ENCODE measurements at places on chromosomes 4 and X.

DNA sequence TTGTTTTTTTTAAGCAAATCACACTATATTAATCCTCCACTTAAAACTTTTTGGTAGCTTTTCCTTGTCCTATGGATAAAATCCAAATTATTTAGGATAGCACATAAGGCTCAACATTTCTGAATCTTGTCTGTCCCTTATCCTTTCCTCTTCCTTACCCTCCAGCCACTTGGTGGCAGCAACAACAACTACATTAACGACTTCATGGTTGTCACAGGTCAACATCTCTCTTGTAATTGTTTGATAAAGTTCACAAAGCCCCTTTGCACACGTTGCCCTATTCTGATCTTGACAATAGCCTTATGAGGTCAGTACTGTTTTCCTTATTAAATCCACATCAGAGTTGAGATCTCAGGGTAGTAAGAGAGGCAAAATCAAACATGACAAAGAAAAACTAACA, 269.0 kb upstream of the PABPC4L start:
- no peak for DNase-seq

DNA sequence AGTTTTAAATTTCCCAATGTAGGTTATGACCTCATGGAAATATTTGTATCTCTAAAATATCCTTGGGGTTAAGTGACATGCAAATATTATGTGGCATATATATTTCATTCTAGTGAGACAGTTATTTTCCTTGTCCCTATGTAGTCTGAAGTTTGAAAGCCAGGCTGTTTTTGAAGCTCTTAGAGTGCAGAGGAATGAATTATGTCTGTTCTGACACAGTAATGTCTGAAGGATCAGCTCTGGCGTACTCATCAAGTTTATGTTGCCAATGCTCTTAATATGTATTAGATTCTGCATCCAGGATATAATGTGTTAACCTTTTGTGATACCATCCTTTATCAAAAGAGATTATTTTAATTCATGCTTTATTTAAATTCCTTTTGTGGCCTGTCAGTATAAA, 355.8 kb downstream of the PCDH7 start:
- no peak for DNase-seq

GRCh38 chrX:118552121-118552900, 56.7 kb downstream of the DOCK11 start:
- no peak for DNase-seq

DNA sequence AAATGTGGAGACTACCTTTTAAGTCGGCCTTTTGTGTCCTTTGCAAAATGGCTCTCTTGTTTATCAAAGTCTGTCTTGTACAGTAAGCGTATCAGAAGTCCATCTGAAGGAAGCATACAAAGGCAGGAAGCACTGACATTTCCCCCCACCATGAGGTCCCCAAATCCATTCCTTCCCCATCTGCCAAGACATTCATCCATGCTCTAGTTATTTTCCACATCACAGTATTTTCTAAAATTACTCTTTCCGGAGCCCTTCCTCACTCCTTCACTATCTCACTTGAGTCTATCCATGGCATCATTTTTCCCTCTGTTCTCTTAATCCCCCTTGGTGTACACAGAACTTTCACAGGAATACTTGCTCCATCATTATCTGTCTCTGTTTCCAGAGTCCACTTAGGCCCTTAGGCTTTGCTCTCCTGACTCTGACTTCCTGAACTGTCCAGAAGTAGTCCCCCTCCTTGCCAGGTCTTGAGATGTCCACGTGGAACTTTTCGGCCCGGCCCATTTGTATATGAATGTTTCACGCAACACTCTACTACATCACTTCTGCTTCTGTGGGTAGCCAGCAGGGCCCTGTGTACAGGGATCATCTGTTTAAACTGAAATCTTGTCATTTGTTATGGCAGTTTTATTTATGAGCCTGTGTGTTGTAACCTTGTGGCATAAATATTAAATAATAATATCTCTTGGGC, 2.1 kb downstream of the SEL1L3 start:
- DNase-seq = no peak

- DNase-seq = no peak
These were observed 7.5 kb upstream of the CXCL6 start for GRCh38 chr4:73828956-73829355.

DNA sequence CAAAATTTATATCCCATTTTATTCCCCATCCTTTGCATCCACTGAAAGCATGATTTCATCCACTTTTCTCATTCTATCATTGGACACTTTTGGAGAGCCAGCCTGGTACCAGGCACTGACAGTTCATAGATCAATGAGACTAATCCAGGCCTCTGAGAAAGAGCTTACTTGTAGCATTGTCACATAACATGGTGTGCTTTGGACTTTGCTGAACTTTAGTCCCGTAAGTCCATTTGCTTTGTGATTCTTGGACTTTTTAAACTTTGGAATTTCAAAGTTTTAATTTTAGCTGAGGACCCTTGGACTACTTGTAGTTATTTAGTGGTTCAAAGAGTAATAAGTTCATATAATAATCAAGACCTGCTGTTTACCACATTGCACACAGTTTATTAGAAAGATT, 11.5 kb downstream of the LIAS start:
- no peak for DNase-seq

DNA sequence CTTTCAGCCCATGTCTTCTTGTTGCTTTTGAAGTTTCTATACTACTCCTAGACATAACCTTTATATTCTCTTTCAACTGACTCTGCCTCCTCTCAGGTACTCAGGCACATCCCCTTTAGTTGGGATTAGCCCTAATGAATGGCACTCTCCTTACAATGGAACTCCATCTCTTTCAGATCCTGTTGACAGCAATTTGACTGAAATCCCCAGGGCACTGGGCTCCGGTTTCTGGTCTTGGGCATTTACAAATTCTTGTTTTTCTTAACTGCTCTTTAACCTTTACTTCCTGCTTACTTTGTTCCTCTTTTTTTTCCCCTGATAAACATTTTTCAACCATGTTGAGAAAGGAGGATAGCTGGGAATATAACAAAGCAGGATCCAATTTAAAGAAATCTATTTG, 68.9 kb downstream of the ENOX2 start:
- no peak for DNase-seq

DNA sequence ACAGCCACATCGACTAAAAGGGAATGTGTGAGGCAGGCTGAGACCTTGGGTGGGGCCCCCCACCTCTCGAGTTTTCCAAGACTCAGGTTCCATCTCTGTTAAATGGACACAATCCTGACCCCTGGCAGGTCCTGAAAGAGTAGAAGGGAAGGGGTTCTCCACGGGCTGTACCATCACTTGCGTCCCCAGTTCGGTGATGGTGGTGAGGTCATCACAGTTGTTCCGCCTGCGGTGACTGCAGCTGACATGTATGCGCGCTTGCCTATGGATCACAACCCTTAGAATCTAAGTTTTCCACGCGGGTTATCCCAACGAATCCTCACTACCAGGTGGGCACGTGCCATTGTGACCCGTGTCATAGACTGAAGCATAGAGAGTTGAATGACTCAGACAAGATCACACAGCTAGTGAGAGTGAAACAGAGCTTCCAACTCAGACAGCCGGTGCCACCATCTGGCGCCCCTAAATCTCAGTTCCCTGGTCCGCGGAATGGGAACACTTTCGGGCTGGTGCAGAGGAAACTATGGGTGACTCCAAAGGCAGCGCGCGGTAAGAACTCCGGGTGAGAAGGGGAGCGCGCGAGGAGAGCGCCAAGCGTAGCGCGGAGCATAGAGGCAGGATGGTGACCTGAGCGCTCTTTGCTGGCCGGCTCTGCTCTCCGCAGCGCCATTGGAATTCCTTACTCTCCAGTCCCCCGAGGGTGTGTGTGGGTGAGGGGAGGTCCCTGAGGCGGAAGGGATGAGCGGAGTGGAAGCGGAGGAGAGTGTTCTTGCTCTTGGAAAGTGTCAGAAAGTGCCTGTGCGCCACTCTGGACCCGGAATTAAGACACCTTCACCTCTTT, 10.5 kb downstream of the MSX1 start:
- no peak for DNase-seq

DNA sequence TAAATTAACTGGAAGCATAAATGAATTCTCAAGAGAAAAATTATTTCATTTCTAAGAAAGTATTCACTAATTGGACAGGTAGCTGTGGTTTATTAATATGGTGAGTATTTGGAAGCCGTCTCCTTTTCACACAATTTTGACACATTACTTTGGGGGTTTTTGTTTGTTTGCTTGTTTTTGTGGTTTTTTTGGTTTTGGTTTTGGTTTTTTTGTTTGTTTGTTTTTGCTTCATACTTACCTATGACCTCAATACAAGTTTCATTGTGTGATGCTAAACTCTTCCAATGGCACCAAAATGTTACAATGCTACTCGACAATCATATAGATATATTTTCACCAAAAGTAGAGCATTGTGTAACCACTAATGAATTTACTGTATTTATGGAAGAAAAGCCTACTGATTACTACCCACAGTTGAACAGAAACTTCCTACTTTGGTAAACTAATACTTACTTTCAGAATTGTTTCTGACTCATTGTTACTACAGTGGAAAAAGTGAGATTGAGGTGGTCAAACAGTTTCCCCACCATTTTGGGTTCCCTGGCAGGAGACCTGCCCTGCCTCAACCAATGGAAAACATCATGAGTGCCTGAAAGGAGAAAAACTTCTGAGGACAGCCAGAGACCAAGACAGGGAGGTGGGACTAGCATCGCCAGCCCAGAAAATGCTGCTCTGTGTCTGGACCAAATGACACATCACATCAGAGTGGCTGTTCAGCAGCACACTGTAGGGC, 443.1 kb downstream of the HNRNPD start:
- DNase-seq = no peak

- no peak for DNase-seq
These were observed 103.7 kb downstream of the CRLF2 start for GRCh38 chrX:1108501-1109445.

GRCh38 chrX:65034668-65035445, 58.6 kb upstream of the ZC4H2 start:
- DNase-seq = peak; percentile 66

DNA sequence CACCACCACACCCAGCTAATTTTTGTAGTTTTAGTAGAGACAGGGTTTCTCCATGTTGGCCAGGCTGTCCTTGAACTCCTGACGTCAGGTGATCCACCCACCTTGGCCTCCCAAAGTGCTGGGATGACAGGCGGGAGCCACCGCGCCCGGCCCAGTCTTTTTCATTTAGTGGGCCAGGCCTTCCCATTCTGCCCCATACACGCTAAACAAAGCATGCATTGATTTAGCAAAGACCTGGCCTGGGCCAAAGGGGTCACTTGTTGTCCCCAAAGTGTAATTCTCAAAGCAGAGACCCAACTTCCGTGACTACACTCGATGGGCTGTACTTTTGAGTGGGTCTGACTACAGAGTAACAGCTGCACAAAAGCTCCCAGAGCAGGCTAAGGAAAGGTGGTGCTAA, 29.2 kb downstream of the CNGA2 start:
- DNase-seq = no peak

DNA sequence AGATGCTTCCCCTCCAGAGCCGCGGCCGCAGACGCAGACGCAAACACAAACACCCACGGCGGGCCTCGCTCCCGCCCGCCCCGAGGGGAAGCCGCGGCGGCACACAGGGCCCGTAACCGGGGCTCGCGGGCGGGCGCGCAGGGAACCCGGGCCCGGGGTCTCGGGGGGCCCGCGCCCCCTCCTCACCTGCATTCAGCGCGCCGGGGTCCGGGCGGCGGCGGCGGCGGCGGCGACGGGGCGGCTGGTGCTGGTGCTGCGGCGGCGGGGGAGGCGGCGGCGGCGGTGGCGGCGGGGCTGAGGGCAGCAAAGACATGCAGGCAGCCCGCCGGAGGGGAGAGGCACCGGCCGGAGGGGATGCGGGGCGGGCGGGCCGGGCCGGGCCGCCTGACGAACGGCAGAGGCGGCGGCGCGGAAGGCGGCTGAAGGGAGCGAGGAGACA, 255 bp upstream of the CNOT6L start:
- DNase-seq = peak; percentile 81

GRCh38 chr4:1330761-1331590, 16.0 kb upstream of the UVSSA start:
- peak; percentile 55 for DNase-seq

DNA sequence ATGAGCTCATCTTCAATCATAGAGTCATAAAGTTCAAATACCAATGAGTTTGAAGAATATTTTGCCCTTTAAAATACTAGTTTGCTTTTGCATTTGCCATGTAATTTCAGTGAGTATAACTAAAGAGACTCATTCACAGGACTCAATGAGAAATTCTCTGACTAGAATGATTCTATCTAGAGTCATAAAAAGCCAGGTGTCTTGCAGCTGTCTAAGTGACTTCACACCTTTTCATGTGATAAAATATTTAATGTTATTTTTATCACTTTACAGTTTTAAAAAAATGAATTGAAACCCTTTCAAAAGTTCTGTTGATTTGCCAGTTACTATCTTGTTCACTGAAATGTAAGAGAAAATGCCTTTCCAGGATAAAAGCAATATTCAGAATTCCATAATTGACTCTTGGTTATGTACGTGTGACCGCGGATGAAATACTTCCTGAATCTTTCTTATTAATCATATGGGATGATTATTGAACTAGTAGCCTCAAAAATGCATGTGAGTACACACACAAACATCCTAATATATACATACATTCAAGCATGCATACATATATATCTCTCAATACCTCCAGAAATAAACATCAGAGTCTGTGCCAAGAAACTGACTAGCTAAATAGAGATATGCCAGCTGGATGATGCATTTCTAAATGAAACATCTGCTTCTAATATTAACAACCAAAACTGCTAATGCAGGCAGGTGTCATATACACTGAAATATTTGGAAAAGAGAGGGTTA, 87.0 kb downstream of the GABRB1 start:
- DNase-seq = no peak

GRCh38 chrX:75303795-75304194, 29.9 kb downstream of the UPRT start:
- DNase-seq = no peak

DNA sequence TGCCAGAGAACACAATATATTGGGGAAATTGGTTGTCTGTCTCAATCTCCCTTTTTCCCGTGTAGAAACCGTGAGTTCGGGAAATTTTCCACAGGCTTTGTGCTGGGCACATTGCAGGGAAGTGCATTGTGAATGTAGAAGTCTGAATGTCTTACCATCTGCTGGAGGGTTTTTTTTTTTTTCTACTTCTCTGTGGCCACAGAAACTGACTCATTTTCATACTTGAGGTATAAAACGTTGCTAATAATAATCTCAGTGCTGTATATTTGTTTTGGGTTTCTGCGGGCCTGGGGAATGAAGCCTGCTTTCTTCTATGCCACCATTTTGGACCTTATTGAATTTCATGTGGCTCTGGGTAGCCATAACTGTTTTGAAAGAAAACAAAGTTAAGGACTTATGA, 1001.2 kb downstream of the STIM2 start:
- no peak for DNase-seq

DNA sequence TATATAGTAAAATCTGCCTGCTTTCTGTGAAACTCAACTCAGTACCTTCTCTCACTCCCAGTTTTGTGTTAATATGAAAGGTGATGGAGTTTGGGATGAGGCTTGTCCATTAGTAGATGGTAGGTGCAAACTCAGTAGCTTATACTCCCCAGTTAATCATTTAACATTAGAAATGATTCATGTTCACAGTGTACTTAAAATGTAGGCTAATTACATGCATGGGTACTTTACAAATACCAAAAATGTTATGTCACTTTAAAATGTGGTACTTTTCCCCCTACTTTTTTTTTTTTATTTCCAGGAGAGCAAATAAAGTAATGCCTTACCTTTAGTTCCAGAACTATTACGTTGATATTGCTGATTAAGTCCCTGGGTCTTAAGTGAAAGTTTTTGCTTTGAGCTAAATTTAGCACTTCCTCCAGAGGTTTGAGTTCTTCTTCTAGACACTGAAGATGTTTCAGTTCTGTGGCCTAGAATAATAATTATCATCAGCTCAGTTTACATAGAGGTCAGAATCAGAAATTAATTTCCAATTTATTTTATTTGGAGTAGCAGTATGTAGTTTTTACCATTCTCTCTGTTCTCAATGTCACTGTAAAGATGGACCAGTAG, 3.0 kb downstream of the IL2 start:
- no peak for DNase-seq
